GF-D8 (cell line): ENCODE measurements at places on chromosomes 12 and 14.

DNA sequence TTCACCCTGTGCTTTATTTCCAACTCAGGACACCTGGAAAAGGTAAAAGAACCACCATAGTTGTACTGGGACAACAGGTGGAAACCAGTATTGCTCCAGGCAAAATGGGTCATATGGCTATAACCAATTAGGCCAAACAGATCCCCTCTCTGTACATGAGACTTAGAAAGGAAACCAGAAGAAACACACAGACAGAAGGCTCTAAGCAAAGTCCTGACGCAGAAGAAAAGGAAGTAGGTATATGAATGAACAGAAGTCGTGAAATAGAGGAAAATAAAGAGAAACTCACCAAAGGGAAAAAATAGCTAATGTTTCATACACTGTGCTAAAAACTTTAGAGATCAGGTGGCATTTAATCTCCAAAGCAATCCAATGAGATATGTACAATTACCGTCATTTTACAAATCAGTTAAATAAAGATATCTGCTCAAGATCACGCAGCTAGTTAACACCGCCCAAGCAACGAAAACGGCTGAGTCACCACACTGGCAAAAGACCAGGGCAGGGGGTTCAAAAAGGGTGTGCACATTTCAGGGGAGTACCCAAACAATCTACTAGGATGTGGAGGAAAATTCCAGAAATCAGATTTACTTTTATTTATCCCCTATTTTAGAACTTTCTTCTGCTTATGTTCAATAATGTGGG, 82.3 kb downstream of the ITPR2 start:
- no peak for DNase-seq

DNA sequence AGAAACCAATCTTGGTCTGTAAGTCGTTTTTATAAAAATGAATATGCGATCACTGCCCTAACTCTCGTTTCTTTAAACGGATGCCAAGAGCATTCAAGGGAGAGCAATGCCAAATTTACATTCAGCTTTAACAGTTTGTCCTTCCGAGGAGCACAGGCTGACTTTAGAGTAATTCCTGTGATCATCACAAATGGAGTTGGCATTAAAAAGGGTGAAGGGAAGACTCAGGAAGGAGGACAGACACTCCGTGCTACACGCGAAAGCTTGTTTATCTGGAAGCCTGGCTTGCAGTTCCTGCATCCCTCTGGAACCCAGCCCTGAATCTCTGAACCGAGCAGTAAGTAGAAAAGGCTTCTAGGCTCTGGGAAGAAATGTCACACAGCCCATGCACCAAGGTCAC, 78.4 kb downstream of the PAPOLA start:
- DNase-seq, result no peak

DNA sequence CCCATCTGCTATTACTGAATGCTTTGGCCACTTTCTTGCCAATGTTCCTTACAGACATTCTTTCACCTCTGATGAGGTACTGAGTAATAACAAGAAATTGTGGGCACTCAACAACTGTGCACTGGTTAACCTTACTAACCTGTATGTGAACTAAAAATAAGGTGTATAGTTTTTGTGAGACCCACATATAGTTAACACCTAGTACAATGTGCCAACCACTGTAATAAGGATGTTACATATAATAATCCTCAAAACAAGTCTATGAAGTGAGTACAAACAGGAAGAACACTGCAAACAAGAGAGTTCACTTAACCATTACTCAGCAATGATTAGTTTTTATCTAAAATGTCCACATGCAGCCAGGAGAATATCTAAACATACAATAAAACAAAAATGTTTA, 4.5 kb downstream of the DDHD1 start:
- DNase-seq, result no peak

DNA sequence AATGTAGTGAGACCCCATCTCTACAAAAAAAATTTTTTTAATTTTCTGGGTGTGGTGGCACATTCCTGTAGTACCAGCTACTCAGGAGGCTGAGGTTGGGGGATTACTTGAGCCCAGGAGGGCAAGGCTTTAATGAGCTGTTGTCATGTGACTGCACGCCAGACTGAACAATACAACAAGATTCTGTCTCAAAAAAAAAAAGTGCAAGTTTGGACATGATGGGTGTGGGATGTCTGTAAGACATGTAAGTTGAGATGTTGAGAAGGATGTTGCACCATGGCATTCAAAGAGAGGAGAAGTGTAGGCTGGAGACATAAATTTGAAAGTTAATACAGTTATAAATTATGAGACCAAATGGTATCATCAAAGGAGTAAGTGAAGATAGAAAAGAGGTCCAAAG, 23.5 kb downstream of the YEATS4 start:
- DNase-seq, result no peak

- no peak for DNase-seq
Measured at GRCh38 chr14:90842726-90843125, 26.5 kb upstream of the TTC7B start.

DNA sequence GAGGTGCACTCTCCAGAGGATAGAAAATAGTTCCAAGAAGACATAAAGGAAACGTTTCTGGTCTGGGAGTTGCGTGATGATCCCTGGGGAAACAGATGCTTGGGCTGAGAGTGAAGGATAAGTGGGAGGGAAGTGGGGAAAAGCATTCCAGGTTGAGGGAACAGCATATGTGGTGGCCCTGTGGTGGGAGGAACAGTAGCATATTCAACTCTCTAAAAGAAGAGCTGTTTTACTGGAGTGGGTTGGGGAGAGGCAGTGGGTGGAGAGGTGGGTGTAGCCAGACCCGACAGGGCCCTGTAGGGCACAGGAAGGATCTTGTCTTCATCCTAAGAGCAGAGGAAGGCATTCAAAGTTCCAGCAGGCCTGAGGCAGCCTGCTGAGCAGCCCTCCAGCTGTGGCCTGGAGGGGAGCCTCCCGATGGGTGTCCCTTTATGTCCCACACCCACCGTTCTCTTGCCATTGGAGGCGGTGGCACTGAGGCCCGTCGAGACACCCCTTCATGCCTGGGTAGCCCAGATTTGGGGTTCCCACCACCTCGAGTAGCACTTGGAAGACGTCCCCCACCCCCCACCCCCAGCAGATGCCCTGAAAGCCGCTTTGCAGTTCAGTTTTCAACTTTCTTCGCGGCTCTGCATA, 310.5 kb upstream of the FKBP4 start:
- DNase-seq, result no peak

- DNase-seq, result no peak
Measured at GRCh38 chr12:114744691-114745090, 60.7 kb upstream of the TBX3 start.

DNA sequence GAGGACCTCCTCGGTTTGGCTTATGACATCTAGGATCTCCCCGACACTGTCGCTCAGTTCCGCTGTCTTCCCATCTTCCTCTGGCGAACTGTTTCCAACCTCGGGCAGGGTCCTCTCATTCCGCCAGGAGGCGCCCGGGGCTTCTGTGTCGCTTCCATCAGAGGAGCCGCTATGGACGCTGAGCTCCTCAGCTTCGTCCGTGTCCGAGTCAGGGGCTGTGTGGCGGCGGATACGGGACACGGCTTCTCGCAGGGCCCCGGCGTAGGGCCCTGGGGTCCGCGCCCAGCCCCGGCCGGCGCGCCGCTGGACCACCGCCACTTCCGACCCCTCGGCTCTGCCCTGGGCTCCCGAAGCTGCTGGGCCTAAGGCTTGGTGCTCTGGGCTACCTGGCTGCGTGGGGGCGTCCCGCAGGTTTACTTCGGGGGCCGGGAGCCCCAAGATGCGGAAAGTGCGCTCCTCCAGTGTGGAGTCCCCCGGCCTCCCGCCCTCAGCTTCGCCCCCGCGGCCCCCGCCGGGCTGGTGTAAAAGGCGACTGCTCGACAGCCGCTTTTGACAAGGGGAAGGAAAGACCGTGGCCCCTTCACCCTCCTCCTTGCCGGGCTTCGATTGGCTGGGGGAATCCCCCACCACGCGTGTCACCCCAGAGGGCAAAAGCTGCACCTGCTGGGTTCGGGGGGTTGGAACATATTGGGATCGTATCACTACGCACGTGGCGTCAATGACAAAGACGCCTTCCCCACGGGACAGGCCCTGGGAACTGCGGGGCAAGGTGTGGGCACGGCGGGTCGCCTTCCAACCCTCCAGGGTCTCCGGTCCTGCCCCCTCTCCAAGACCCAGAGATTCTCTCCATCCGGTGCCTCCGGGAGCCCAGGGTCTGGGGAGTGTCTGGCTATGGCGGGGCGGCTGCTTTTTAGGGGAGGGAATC, 2.1 kb downstream of the DDN start:
- peak; percentile 52 for DNase-seq

- no peak for DNase-seq
Measured at GRCh38 chr12:73833746-73834145, 703.9 kb upstream of the ATXN7L3B start.

GRCh38 chr12:55788546-55788945, 29.0 kb downstream of the SARNP start:
- no peak for DNase-seq

DNA sequence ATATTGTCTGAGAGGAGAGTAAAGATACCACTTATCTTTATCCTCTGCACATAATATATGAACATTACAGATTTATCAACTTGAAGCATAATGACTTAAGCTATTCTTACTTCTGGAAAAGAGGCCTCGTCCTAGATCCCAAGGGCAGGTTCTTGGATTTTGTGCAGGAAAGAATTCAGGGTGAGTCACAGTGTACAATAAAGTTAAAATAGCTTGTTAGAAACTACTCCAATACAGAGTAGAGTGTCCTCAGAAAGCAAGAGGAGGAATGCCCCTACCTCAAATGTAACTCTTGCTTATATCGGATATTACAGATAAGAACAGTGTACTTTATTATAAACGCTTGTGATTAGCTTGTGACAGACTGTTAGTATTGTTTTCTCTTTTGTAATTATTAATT, 41.9 kb upstream of the ABCC9 start:
- no peak for DNase-seq

GRCh38 chr12:44875954-44876543, at the start of gene NELL2:
Gene NELL2 (minus strand): TSS chr12:44876315. CDS start chr12:44875869, 446 bp downstream.
- DNase-seq, result no peak

GRCh38 chr14:93991212-93991611, 5.9 kb upstream of the CCDC197 start:
- DNase-seq, result no peak

- DNase-seq, result peak; percentile 52
Measured at GRCh38 chr12:57838594-57839302, 7.8 kb downstream of the CTDSP2 start.

GRCh38 chr14:81303258-81303935, 82.6 kb upstream of the GTF2A1 start:
- peak; percentile 46 for DNase-seq

- DNase-seq, result no peak
Measured at GRCh38 chr12:19894050-19894449, 454.8 kb downstream of the AEBP2 start.

GRCh38 chr12:9404469-9405260, 196.5 kb upstream of the PZP start:
- DNase-seq, result no peak
